HEK293T (cell line): ENCODE measurements at places on chromosomes 6 and 20.

- DNase-seq = no peak
Measured at GRCh38 chr20:50417023-50417329, 93.2 kb upstream of the PTPN1 start.

GRCh38 chr6:88919032-88919431 lies 44.4 kb downstream of the RNGTT start:
- DNase-seq = no peak

DNA sequence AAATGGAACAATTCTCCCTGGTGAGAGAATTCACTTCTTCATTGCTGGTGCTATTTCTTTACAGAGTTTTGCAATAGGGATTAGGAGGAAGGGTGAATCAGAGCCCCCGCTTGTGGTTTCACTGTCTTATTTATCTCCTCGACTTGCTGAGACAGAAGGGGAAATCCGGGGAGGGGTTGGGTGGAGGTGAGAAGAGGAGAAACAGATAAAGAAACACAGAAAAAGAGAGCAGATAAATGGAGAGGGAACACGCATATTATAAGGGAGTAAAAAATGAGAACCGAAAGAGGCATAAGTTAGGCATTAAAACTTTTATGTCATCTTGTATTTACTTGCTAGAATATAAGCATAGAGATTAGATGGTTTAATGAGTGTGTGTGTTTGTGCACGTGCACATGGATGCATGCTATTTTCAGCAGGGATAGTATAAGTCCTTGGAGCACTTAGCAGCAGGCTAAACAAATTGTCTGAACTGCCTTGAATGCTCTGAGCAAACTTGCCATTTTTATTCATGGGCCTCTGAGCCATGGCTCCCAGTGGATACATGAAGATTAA lies 105.0 kb downstream of the OLIG3 start:
- no peak for DNase-seq

DNA sequence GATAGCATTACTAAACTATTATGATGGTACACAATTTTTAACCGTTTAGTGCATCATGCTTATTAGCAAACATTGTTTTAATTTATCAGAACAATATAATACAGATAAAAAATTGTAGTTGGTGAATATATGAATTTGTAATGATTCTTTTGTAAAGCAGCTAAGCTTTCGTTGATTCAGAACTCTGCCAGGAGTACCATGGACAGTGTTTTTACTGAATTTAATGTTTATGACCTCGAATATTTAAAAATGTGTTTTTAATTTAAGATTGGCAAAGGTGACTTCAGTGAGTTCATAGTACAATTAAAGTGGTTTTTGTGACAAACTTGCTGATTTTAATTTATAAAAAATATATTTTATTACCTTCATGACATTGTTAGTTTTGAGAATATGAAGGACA lies 10.0 kb downstream of the AFDN start:
- DNase-seq = no peak

- DNase-seq = peak; percentile 27
Measured at GRCh38 chr6:74574794-74575193, 631.1 kb downstream of the COL12A1 start.

GRCh38 chr20:9582137-9582536 lies 67.7 kb downstream of the LAMP5 start:
- no peak for DNase-seq

DNA sequence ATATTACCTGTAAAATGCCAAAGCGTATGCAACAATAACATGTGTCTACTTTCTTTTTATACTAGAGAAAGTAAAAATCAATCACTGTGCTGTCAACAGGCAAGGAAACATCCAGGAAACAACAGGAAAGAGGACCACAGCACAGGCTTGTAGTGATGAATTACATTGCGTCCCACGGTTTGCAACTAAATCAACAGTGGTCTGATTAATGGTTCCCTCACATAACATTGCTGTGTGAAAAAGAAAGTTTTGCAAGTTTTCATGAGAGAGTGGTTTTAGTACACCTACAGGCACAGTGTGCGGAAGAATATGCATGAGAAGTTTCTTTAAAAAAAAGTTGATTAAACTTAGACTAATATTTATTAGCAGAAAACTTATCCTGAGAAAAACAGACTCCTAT lies 329.5 kb upstream of the HSF2 start:
- DNase-seq = no peak

DNA sequence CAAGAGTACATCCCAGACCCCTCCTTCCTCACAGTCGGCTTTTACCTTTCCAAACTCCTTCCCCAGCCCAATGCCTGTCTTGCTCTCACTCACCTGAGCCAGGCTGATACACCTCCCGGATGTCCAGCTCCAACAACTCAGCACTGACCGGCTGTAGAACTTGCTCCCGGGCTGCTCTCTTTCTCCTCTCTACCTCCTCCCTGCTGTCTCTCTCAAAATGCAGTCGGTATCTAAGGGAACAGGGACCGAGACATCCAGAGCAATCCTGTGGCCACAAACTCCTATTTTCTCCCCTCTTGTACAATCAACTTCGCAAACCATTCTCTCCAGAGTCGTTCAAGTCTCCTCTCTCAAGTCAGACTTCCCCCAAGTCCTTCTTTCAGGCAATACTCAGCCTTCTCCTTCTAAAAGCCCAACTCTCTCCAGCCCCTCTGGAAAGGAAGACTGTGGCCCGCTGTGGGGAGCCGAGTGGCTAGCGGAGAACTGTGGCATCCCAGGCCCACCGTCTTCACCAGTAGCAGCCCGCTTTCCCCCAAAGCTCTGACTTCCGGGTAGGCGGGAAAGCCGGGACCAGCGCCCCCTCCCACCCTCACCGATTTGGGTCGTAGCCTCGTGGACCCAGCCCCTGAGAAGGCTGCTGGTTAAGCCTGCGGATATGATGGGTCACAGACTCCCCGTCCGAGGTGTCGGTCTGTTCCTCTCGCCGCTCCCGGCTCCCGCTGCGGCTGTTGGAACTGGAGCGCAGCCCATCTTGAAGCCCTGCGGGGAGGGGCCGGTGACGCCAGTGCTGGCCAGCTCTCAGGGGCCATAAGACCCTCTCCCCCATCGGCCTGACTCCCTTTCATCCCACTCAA lies 1.1 kb downstream of the GNL1 start:
- peak; percentile 29 for DNase-seq

- no peak for DNase-seq
Measured at GRCh38 chr20:53346335-53346648, 247.3 kb downstream of the ZNF217 start.

GRCh38 chr20:1813101-1813529 lies 82.1 kb upstream of the SIRPA start:
- no peak for DNase-seq

DNA sequence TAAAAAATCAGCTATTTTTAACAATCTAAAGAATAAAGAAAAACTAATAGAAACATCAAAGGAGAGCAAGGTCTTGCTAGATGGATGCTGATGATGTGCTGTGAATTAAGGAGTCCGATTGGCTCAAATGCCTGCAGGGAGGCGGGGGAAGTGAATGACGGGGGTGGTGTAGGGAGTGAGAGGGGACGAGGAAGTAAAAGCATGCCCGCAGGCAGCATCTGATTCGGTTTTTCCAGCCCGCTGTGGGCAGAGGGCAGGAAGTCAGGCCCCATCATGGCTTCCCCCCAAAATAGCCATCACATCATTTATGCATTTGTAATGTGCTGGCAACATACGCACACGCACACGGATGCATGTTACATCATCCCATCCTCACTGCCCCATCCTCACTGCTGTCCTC lies 10.3 kb downstream of the RSPO4 start:
- DNase-seq = peak; percentile 38

DNA sequence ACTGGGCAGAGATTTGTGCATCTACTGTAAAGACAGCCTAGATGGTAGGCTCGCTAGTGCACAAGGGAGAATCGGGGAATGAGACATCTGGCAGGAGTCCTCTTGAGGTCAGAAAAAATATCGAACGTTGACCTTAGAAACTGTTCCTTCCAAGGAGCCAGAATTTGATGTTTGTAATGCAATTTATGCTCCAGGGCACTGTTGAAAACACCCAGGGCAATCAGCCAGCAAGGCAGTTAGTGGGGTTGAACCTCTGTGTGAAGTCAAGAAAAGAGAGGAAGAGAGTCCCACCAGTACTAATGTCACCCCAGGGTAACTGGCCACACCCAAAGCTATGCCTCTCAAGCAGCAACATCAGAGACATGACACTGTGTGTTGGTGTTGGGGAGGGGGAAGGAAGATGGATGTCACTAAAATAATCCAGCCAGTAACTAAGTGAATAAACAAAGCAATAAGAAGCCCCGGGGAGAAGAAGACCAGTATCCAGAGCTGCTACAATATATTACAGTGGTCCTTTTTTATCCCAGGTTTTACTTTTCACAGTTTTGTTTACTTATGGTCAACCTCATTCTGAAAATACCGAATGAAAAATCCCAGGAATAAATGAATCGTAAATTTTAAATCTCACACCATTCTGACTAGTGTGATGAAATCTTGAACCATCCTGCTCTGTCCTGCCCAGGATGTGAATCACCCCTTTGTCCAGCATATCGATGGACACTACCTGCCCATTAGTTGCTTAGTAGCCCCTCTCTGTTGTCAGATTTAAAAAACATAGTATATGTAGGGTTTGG lies 32.9 kb upstream of the PDE10A start:
- DNase-seq = no peak

DNA sequence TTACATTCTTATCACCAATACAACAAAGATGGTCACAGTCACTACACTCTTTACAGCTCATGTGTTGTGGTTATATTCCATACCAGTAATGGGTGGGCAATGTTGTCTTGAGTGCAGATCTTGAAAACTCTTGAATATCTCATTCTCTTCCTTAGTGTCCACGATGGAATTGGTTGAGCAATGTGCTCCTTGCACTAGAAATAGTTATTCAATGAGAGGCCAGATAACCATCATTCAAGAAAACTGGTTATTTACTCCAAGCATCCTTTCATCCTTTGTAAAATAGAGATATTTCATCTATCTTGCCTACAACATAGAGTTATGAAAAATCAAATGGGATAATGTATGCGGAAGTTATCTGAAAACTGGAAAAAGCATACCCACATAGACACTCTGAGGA lies 215.9 kb downstream of the ARHGAP18 start:
- DNase-seq = no peak

DNA sequence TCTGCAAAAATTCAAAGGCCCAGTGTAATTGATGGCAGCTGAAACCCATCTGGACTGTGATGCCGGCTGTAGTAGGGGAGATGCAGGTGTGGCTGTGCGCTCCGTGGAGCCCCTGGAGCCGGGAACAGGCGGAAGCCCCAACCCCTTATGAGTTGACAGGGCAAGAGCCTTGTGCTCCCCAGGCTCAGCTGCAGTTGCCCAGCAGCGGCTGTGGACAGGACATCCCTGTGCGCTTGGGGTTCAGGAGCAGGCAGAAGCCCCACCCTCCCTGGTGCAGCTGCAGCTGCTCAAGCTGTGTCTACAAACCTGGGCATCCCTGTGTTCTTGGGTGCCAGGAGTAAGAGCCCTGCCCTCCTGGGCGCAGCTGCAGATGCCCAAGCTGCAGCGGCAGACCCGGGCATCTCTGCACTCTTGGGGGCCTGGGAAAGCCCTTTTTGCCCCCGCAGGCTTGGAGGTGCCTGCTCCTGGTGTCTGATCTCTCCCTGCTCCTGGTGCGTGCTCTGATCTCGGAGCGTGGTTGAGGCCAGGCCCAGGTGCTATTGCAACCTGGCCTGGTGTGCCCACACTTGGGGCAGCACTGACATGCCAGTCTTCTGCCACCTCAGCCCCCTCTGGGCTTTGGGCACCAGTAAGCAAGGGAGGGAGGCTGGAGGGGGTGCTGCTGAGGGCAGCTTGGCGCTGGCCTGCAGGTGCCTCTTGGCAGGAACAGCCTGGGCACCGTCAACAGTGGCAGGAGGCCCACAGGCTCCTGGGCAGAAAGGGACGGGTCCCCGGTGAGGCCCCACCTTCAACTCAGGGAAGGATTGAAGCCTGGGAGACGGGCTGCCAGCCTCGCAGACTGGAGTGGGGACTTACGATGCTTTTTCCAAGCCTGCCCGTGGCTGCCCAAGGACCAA lies 30.3 kb downstream of the OR2J2 start:
- no peak for DNase-seq

GRCh38 chr6:91704531-91704930 lies 1117.7 kb upstream of the MAP3K7 start:
- DNase-seq = no peak

GRCh38 chr20:36826554-36827244 lies 49.2 kb upstream of the TLDC2 start:
- DNase-seq = no peak

DNA sequence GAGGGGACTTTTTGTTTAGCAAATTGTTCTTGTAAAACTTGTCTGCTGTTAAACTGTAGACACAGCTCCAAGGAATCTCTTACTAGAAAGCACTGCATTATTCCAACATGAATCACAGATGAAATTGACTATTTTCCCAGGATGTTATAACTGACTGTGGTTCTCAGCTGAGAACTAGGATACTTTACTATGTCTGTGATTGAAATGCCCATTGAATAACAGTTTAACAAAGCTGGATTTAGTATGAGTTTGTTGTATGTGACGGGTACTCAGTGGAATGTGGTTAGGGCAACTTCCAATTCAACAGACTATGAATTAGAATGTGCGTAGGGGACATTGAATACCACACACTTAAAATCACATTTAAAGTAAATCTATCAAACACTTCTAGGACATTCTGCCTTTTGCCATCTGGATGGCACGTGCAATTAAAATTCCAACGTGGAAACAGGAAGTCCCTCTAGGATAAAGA lies 193.4 kb upstream of the PREP start:
- no peak for DNase-seq

DNA sequence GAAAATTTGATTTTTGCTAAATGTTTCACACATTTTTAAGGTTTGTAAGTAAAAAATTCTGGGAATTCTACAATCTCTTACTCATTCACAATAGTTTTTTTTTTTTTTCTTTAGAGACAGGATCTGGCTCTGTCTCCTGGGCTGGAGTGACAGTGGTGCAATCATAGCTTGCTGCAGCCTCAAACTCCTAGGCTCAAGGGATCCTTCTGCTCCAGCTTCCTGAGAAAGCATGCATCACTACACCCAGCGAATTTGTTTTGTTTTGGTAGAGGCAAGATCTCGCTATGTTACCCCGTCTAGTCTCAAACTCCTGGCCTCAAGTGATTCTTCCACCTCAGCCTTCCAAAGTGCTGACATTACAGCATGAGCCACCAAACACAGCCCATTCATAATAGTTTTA lies 232.8 kb downstream of the GJA1 start:
- no peak for DNase-seq

GRCh38 chr6:150418827-150419594 lies 50.2 kb downstream of the IYD start:
- DNase-seq = peak; percentile 86

DNA sequence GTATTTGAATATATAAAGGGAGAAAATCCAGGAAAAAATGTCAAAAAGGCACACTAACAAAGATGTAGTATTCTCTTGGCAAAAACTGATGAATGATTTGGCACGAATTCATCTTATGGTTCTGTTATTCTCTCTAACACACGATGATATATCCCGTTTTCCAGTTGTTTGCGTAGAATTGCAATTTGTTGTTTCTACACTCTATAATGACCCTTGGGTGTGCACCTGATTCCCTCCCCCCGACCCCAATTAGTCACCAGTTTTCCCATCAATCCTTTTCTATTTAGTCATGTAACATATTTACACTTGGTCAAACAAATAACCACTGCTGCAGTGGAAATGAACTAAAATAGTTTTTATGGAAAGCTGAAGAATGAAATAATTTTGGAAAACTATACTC lies 1.5 kb upstream of the ARID1B start:
- no peak for DNase-seq
